Stimulated activated CD8-positive, alpha-beta memory T cell treated with anti-CD3 and anti-CD28 coated beads, Interleukin-2, amount 100 ng/mL, for 48 hours (primary cell): ENCODE measurements at places on chromosomes 11 and 22.

GRCh38 chr11:56624661-56625110 is 10.0 kb upstream of the OR5M1 start:
- DNase-seq = no peak

DNA sequence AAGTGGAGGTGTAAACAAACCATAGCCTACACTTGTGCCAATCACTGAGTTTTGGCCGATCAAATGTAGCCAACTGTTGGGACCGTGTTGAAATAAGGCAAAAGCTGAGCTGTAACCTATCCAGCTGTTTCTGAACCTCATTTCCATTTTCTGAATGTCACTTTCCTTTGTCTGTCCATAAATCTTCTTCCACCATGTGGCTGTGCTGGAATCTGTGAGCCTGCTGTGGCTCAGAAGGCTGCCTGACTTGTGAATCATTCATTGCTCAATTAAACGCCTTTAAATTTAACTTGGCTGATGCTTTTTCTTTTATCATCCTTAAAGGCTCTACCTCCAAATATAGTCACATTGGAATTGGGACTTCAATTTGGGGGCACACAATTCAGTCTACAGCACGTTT is 203.1 kb upstream of the MPPED2 start:
- no peak for DNase-seq

DNA sequence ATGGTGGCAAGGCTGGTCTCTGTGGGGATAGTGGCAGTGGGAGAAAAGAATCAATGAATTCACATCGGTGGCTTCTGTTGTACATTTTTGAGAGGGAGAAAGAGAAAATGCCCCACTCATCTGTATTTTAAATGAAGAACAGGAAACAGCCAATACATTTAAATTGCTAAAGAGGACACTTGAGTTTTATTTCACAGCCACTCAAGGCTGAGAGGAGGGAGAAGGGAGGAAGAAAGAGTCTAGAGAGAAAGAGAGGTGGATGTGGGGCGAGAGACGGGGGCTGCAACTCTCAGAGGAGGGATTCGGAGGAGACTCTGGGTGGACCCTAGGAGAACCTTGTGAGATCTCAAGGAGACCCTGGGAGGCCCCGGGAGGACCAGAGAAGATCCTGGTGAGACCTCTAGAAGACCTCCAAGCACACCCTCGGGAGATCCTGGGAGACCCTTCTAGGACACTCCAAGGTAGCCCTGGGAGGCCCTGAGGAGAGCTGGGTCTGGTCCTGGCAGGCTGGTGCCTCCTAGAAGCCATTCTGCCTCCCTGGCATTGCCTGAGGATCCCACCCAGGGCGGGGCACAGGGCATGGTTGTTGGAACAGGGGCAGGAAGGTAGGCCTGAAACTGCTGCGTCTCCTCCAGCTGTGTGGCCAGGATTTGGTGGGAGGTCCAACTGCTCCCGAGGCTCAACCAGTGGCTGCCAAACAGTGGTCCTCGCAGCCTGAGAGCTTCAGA is 91.0 kb upstream of the SHISAL1 start:
- DNase-seq = no peak

GRCh38 chr11:47551086-47551485 is 1.8 kb downstream of the CELF1 start:
- DNase-seq = no peak

DNA sequence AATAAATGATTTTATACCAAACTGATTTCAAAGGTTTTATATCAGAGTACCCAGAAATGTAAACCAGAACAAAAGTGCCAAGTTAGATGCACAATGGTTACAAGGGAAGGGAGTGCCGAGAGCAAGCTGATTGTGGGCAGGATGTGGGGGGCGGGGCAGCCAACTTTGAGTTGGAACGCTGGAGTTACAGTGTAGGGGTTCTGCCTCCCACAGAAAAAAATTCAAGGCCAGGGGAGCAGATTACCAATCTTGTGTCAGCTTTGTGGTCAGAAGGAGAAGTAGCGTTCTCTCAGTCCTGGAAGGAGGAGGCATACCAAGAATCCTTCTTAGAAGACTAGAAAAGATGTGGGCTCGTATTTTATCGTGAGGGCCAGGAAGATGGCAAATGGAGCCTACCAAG is 15.9 kb upstream of the POU2AF2 start:
- DNase-seq = no peak

GRCh38 chr11:61480994-61481335 is 27.6 kb upstream of the LRRC10B start:
- DNase-seq = no peak

GRCh38 chr11:15621565-15621964 is 506.8 kb downstream of the INSC start:
- no peak for DNase-seq

- no peak for DNase-seq
These were observed 8.4 kb downstream of the KCNQ1OT1 start for GRCh38 chr11:2691355-2691761.

- DNase-seq = no peak
These were observed 198.7 kb upstream of the LUZP2 start for GRCh38 chr11:24298146-24298545.

DNA sequence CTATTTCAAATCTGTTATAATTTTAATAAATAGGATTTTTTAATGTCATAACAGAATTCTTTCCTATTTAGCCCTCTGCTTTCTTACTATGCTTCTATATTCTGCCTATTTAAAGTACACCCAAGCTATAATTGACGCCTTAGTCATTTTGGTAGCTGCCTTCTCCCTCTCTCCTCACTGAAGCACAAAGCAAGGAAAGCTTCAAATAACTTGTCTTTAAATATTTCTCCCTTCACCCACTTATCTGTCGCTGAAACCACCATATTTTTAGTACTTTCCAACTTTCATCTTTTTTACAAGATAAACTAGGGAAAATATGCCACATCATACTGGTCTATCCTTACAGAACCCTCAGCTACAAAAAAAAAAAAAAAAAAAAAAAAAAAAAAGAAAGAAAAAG is 127.9 kb downstream of the ENTHD1 start:
- DNase-seq = no peak

DNA sequence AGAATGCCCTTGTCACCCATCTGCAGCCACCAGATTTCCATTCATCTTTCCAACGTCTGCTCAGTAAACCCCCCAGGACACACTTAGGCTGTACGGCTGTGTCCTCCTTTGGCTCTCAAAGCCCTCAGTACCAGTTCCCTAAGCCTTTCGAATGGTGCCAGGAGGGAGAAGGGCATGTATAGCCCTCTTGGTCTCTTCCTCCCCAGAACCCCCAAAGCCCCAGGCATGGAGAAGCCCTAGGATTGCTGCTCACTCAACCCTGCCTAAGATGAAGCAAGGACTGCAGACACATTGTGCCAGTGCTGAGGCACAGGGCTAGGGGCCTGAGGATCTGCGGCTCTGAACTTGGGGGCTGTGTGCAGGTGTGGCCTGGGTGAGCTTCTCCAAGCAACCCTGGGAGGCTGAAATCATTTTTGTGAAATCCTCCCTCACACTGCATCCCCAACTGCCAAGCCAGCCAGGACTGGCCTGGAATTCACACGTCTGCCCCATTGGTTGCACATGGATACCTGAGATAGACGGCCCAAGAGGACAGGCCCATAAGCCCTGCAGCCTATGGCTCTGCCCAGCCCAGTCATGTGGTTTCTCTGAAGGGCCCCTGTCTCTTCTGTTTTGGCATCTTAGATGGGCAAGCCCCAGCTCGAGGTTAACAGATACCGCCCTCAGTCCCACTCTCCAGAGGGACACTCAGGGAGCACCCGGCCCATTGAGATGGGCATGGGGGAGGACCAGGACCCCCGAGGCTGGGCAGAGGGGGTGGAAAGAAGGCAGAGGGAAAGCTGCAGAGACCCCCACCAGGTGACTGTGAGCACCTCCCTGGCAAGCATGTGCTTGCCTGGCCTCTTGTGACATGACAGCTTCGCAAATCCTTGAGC is 34.0 kb downstream of the KCNQ1OT1 start:
- no peak for DNase-seq

- DNase-seq = no peak
These were observed 10.6 kb downstream of the CDPF1 start for GRCh38 chr22:46239261-46240048.

GRCh38 chr11:126886636-126887035 is 113.9 kb downstream of the KIRREL3 start:
- DNase-seq = no peak

DNA sequence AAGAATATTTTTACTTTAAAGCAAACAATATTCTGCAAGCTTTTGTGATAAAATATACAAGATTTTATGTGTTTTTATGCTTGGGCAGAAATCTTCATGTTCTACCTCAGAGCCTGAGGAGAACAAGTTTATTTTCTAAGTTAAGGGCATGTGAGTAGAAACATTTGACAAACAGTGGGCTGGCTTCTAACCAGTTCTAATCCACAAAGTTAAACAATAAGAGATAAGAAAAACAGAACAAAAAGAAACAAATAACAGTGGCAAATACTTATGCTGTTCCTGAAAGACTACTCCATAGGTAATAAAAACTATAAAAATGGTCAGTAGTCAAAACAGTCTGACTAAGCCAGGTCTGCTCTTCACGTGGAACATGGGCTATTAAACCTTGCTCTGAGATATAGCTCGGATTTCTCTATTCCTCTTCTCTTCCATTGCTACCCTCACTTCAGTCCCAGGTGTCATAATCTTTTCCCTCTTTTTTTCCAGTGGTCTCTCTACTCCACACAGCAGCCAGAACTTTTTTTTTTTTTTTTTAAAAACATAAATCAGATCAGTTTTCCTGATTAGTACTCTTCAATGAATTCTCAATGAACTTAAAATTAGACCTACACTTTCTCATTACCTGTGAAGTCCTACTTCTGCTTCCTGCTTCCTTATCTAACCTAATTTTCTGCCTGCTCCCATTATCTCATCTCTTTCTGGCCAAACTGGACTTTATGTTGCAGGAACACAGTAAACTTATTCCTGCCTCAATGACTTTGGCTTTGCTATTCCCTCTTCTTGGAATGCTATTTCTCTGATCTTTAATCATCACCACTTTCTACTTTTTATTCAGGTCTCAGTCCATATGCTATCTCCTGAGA is 671.1 kb upstream of the CCDC90B start:
- DNase-seq = no peak

GRCh38 chr22:41512421-41513194 is 31.7 kb downstream of the POLR3H start:
- DNase-seq = no peak

DNA sequence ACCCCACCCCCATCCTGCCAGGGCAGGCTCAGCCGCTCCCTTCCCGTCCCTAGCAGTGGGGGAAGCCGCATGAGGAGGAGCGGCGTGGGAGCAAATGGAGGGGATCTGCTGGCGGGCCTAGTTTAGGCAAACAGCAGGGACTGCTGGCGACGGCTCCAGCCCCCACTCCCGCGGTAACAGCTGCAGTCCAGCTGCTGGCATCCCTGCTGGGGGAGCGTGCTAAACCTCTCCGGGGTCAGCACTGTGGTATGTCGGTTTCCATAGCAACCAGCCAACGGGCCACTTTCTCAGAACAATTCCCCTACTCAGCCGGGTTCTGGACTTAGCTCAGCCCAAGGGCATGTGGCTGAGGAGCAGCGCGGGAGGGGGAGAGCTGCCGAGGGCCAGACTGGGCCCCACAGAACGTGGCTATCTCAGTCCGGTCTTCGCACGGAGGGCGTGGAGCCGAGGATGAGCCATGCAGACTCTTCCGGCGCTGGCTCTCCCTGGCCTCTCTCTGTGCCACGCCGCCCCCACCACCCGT is 98.8 kb downstream of the PKNOX2 start:
- DNase-seq = no peak

- DNase-seq = no peak
These were observed 21.5 kb downstream of the ASCC2 start for GRCh38 chr22:29816539-29816938.

DNA sequence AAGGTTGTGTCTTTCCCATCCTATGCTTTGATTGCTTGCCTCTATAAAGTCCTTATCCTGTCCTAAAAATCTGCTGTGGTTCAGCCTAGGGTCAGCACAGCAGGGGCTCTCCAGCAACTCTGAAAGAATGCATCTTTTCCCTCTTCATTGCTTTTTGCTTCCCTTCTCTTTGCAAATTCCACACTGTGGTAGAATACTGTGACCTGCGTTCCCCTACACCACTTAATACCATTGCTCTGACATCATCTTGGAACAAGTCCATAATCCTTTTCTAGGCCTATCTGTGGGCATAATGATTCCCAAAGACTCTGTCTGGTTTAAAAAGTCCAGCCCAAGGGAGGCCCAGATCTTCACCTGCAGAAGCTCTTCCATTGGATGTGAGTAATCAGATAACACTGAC is 177.7 kb downstream of the NAV2 start:
- no peak for DNase-seq

- no peak for DNase-seq
These were observed 1.2 kb downstream of the GLB1L3 start for GRCh38 chr11:134277183-134278001.

GRCh38 chr11:120102050-120102863 is 35.7 kb downstream of the TRIM29 start:
- no peak for DNase-seq

- DNase-seq = no peak
These were observed 15.3 kb downstream of the PTPN5 start for GRCh38 chr11:18776324-18776723.
